ENCODE measurements at places on chromosomes 3 and 15.

- peak; percentile 42 for DNase-seq
- no peak overlapping the region for H3K27ac ChIP-seq
- no peak overlapping the region for H3K4me3 ChIP-seq
These were observed 178.3 kb downstream of the UACA start for GRCh38 chr15:70584838-70585706.

DNA sequence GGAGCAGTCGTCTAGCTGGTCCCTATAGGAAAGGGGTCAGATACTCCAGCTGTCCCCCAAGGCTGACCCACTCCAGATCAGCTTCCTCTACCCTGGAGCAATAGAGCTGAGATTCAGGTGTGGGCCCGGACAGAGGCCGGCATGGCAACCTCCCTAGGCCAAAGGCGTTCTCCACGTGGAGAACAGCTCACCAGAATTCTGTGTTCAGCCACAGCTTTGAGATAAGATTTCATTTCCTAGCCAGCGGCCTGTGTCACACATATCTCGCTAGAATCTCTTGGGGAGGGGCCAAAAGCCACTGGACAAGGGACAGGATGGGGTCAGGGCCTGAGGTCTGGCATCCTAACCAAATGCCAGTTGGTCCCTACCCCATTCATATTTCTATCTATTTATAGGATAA, 20.1 kb downstream of the SRGAP3 start:
- H3K4me1 ChIP-seq = peaks cover 12% of the 10 kb centered on the region
- no peaks in the 10 kb centered on the region for H3K27me3 ChIP-seq
- DNase-seq = no peak
- no peak overlapping the region for H3K4me3 ChIP-seq

GRCh38 chr15:91625506-91625905, 228.0 kb upstream of the SLCO3A1 start:
- no peak for DNase-seq
- no peak overlapping the region for H3K4me3 ChIP-seq
- no peaks in the 10 kb centered on the region for H3K4me1 ChIP-seq
- H3K27me3 ChIP-seq = peaks cover 14% of the 10 kb centered on the region
- no peaks in the 10 kb centered on the region for H3K36me3 ChIP-seq

- H3K27me3 ChIP-seq = no peaks in the 10 kb centered on the region
- DNase-seq = no peak
- no peaks in the 10 kb centered on the region for H3K36me3 ChIP-seq
- H3K4me3 ChIP-seq = no peak overlapping the region
- no peaks in the 10 kb centered on the region for H3K4me1 ChIP-seq
These were observed 514.1 kb downstream of the ROBO1 start for GRCh38 chr3:79253704-79254103.

DNA sequence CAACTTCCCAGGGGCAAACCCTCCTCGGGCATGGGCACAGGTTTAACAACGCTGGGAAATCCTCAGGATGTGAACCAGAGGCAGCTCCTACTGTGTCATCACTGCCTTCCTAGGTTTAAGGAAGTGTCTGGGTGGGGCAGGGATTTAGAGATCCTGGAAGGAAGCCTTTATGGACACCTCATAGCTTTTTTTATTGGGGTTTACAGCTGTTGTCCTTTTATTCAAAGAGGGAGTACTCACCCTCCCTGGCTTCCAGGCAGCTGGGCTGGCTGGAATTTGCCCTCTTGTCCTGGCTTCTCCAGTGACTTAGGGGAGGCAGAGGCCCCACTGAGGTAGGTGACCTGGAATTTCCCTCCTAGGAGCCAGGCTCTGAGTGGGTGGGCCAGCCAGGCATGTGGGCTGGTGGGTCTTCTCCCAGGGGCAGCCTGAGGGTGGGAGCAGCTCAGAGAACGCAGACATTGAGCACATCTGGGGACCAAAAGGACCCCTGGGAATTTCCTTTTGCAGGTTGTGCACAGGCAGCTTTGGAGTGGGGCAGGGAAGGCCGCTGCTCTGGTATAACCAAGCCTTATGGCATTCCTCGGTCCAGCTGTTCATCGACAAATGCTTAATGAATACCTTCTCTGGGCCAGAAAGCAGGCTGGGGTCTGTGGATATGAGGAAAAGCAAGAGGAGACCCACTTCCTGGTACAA, 13.5 kb upstream of the FAM3D start:
- no peaks in the 10 kb centered on the region for H3K36me3 ChIP-seq
- H3K4me3 ChIP-seq = no peak overlapping the region
- no peak overlapping the region for H3K27ac ChIP-seq
- H3K4me1 ChIP-seq = no peaks in the 10 kb centered on the region
- peaks cover 19% of the 10 kb centered on the region for H3K27me3 ChIP-seq
- DNase-seq = no peak

GRCh38 chr3:192830291-192831110, 87.2 kb downstream of the MB21D2 start:
- H3K36me3 ChIP-seq = peaks cover 15% of the 10 kb centered on the region
- no peak overlapping the region for H3K4me3 ChIP-seq
- H3K27me3 ChIP-seq = no peaks in the 10 kb centered on the region
- no peak overlapping the region for H3K27ac ChIP-seq

DNA sequence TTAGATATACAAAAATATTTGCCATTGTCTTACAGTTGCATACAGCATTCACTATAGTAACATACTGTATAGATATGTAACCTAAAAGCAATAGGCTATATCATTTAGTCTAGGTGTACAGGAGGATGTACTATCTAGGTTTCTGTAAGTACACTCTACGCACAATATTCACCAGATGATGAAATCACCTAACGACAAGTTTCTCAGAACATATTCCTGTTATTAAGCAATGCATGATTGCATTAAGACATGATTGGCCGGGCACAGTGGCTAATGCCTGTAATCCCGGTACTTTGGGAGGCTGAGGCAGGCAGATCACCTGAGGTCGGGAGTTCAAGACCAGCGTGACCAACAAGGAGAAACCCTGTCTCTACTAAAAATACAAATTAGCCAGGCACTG, 14.5 kb upstream of the PRKCI start:
- no peak for DNase-seq
- H3K27ac ChIP-seq = no peak overlapping the region
- H3K4me3 ChIP-seq = no peak overlapping the region
- H3K27me3 ChIP-seq = peaks cover 15% of the 10 kb centered on the region

- no peak overlapping the region for H3K4me3 ChIP-seq
- H3K27me3 ChIP-seq = peaks cover 15% of the 10 kb centered on the region
- DNase-seq = no peak
- H3K4me1 ChIP-seq = no peaks in the 10 kb centered on the region
- no peak overlapping the region for H3K27ac ChIP-seq
These were observed 41.6 kb upstream of the DLG1 start for GRCh38 chr3:197339841-197340520.

- peak; percentile 36 for DNase-seq
- H3K27ac ChIP-seq = no peak overlapping the region
- H3K36me3 ChIP-seq = no peaks in the 10 kb centered on the region
These were observed 79.8 kb upstream of the NR2E3 start for GRCh38 chr15:71730277-71731144.

GRCh38 chr3:66350601-66351000, 129.8 kb downstream of the SLC25A26 start:
- H3K27ac ChIP-seq = no peak overlapping the region
- H3K4me1 ChIP-seq = peaks cover 11% of the 10 kb centered on the region
- peaks cover 15% of the 10 kb centered on the region for H3K36me3 ChIP-seq
- H3K4me3 ChIP-seq = no peak overlapping the region
- no peaks in the 10 kb centered on the region for H3K27me3 ChIP-seq

GRCh38 chr3:195709676-195710085, 11.1 kb upstream of the MUC20 start:
- DNase-seq = no peak
- H3K4me1 ChIP-seq = no peaks in the 10 kb centered on the region
- peaks cover 2% of the 10 kb centered on the region for H3K36me3 ChIP-seq
- no peak overlapping the region for H3K27ac ChIP-seq
- no peak overlapping the region for H3K4me3 ChIP-seq
- H3K27me3 ChIP-seq = peaks cover 4% of the 10 kb centered on the region

- H3K27ac ChIP-seq = no peak overlapping the region
- DNase-seq = no peak
- H3K4me3 ChIP-seq = no peak overlapping the region
- peaks cover 10% of the 10 kb centered on the region for H3K36me3 ChIP-seq
- no peaks in the 10 kb centered on the region for H3K27me3 ChIP-seq
These were observed 44.5 kb downstream of the RIOX2 start for GRCh38 chr3:97927704-97928103.

- peaks cover 42% of the 10 kb centered on the region for H3K36me3 ChIP-seq
- H3K27ac ChIP-seq = no peak overlapping the region
- no peak overlapping the region for H3K4me3 ChIP-seq
- no peaks in the 10 kb centered on the region for H3K27me3 ChIP-seq
- no peak for DNase-seq
These were observed 92.8 kb downstream of the FOXP1 start for GRCh38 chr3:71490692-71491091.

- no peak for DNase-seq
- H3K4me1 ChIP-seq = no peaks in the 10 kb centered on the region
- no peak overlapping the region for H3K4me3 ChIP-seq
- no peaks in the 10 kb centered on the region for H3K27me3 ChIP-seq
- no peak overlapping the region for H3K27ac ChIP-seq
- no peaks in the 10 kb centered on the region for H3K36me3 ChIP-seq
These were observed 253.6 kb downstream of the MAGI1 start for GRCh38 chr3:65785065-65785645.

DNA sequence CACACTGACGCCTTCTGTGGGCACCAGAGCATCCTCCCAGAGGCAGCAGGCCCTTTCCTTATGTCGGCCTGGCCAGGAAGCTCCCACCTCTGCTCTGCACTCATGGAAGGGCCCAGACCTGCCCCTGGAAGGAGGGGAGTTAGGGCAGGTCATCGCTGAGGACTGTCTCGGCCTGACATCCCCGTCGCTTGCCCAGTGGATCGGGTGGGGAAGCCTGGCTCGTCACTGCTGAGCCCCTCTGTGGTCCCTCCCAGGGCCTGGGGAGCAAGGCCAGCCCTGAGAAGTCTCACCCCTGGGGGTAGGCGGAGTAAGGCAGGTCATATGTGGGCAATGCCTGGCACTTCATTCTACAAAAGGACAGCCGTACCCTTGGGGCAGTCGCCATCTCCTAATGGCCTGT, 62.8 kb upstream of the SNRPA1 start:
- H3K4me3 ChIP-seq = no peak overlapping the region
- H3K27ac ChIP-seq = no peak overlapping the region
- no peak for DNase-seq
- H3K36me3 ChIP-seq = no peaks in the 10 kb centered on the region
- H3K4me1 ChIP-seq = no peaks in the 10 kb centered on the region

DNA sequence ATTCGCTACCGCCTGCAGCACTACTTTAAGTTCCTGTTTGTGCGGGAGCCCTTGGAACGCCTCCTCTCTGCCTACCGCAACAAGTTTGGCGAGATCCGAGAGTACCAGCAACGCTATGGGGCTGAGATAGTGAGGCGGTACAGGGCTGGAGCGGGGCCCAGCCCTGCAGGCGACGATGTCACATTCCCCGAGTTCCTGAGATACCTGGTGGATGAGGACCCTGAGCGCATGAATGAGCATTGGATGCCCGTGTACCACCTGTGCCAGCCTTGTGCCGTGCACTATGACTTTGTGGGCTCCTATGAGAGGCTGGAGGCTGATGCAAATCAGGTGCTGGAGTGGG, 995 bp downstream of the CHST14 start:
- peak overlapping the region; percentile 88 for H3K27ac ChIP-seq
- H3K4me1 ChIP-seq = peaks cover 29% of the 10 kb centered on the region
- peaks cover 22% of the 10 kb centered on the region for H3K27me3 ChIP-seq
- H3K36me3 ChIP-seq = peaks cover 8% of the 10 kb centered on the region
- DNase-seq = peak; percentile 55

GRCh38 chr3:112403103-112403502, 70.1 kb downstream of the CD200 start:
- no peaks in the 10 kb centered on the region for H3K36me3 ChIP-seq
- H3K27me3 ChIP-seq = no peaks in the 10 kb centered on the region
- H3K4me3 ChIP-seq = no peak overlapping the region
- no peak overlapping the region for H3K27ac ChIP-seq
- peaks cover 13% of the 10 kb centered on the region for H3K4me1 ChIP-seq
- no peak for DNase-seq

DNA sequence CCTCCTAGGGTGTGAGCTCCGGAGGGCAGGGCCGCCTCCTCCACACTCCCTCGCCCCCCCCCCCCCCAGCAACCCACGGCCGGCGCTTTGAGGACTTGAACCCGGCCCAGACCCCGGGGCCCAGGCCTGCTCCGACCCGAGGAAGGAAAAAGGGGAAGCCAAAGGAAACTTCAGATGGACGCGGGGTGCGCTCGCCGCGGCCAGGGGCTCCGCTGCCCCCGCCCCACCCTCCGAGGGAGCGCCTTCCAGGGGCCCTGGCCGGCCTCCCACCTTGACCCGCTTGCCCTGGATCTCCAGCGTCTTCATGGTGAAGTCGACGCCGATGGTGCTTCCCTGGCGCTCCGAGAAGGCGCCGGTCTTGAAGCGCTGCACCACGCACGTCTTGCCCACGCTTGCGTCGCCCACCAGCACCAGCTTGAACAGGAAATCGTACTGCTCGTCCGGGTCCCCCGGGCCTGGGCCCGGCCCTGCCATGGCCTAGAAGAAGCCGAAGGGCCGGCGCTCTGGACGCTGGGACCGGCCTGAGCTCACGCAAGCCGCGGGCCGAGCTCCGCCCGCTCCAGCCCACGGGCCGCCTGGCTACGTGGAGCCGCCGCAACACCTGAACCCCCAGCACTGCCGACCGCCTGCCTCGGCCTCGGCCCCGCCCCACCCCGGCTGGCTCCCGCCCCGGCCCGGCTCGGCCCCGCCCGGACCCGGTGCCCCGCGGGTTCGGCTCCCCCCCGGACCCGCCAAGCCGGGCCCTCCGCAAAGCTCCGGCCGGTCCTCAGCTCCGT, 400 bp downstream of the RAB43 start:
- peaks cover 45% of the 10 kb centered on the region for H3K4me1 ChIP-seq
- H3K36me3 ChIP-seq = peaks cover 42% of the 10 kb centered on the region
- H3K27ac ChIP-seq = peak overlapping the region; percentile 98
- no peaks in the 10 kb centered on the region for H3K27me3 ChIP-seq
- no peak for DNase-seq
- peak overlapping the region; percentile 91 for H3K4me3 ChIP-seq

DNA sequence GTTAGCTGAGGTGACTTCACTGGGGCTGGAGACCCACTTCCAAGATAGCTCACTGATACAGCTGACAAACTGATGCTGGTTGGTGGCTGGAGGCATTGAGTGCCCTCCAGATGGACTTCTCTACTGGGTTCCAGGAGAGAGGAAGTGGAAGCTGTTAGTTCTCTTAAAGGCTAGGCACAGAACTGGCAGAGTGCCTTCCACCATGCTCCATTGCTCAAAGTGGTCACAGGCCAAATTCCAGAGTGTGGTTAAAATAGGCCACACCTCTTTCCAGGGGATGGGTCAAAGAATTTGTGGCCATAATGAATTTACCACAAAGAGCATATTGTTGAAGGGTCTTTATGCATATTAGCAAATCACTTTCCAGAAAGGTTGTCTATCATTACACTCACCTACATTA, 74.2 kb downstream of the NMD3 start:
- H3K4me3 ChIP-seq = no peak overlapping the region
- DNase-seq = no peak
- no peaks in the 10 kb centered on the region for H3K36me3 ChIP-seq
- no peaks in the 10 kb centered on the region for H3K4me1 ChIP-seq

GRCh38 chr3:42289026-42289425, 23.0 kb upstream of the CCK start:
- H3K4me1 ChIP-seq = peaks cover 9% of the 10 kb centered on the region
- no peaks in the 10 kb centered on the region for H3K27me3 ChIP-seq
- no peak for DNase-seq
